ENCODE measurements at places on chromosomes 6 and 20. TPM values are rescaled to one million over a fixed set of nuclear protein-coding genes. Genes with fewer than 3 reads are reported as not detected.

Gene SLC22A16
- total RNA-seq, result not detected

Gene RSPH9
- total RNA-seq, result 0.88 TPM

DNA sequence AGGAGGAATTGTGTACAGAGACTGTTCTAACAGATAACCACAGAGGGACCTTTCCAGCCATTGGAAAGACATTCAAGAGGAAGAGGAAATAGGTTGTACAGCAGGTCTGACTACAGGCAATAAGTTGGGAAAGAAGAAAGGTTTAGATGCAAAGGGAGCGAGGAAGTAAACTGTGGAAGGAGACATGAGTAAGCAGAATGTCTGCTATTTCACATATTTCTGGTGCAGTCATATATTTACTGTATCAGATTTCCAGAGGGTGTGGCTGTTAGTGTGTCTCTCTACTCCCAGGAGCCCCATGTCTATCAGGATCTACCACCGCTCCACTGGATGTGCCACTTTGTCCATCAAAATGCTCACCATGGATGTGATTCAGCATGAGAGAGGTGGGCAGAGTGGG, 25.9 kb downstream of the MRS2 start:
- DNase-seq, result no peak

GRCh38 chr6:42125231-42125630, 17.2 kb downstream of the C6orf132 start:
- DNase-seq, result no peak

DNA sequence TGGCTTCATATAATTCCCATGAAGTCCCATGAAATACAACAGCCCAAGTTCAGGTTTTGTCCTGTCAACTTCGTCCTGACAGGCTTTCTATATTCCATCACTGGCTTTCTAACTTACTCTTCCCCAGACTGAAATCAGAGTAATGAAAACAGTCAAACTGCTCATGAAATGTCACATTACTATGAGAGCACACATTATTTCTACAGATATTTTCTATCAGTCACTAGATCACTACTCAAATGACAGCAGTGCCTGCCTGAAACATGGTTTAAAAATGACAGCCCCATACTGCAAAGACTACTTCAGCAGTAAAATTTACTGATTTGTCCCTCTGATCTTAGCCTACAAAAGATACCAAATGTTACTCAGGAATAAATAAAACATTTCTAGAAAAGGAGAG, 442.9 kb upstream of the SOX4 start:
- DNase-seq, result no peak

DNA sequence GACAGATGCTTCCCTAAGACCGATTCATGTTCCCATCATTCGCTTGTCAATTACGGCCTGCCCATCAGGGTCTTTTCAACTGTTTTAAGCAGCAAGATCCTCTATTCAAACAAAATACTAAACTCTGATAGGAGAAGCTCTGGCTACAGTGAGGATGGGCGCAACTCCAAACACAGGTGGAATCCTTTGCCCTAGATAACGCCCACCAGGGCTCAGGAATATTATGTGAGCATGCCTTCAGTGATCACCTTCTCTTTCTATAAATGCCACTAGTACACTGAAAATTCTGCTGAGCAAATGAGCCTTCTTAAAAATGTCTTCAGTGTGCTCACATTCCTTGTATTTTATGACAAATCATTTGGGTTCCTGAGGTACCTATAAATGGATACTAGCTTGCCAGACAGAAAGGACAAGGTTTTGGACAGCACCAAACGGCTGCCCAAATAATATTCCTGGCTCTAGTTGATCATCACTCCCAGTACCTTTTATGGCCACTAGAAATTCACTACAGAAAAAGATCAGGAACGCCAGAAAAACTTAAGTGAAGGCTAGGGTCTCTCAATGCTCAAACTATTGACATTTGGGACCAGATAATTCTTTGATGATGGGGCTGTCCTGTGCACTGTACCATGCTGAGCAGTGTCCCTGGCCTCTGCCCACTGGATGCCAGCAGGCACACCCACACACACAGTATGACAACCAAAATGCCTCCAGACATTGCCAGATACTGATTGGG, 13.1 kb downstream of the ZNF217 start:
- DNase-seq, result peak; percentile 6

DNA sequence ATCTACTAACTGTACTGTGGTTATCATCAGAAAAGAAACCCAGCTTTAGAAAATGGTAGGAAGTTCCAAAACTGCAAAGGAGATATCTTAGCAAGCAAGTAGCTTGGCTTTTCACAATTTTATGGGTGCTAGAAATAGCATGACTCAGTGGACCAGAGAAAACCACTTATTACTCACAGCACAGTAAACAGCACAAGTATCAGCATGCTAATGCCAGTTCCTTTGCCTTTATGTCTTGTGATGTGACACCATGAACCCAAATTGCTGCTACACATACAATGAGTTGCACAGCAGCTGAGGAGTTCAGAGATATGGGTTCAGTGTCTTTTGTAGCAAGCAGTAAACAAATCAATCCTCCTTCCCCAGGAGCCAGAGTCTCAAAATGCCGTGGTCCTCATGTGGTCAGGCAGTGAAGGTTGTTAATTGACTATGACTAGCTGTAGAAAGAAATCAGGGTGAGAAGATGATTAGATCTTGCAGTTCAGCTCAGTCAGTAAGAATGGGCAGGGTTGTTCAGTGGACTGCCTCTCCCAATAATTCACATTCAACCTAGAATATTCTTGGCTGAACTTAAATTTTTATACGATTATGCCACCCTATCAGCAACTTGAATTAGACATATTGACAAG, 73.3 kb downstream of the OPRM1 start:
- no peak for DNase-seq

All from mesothelial cell of epicardium (in vitro differentiated cells).